ENCODE measurements at places on chromosomes 6 and 20.
A peak's percentile ranks its signal among the peaks of the same experiment; 100 is the strongest.

DNA sequence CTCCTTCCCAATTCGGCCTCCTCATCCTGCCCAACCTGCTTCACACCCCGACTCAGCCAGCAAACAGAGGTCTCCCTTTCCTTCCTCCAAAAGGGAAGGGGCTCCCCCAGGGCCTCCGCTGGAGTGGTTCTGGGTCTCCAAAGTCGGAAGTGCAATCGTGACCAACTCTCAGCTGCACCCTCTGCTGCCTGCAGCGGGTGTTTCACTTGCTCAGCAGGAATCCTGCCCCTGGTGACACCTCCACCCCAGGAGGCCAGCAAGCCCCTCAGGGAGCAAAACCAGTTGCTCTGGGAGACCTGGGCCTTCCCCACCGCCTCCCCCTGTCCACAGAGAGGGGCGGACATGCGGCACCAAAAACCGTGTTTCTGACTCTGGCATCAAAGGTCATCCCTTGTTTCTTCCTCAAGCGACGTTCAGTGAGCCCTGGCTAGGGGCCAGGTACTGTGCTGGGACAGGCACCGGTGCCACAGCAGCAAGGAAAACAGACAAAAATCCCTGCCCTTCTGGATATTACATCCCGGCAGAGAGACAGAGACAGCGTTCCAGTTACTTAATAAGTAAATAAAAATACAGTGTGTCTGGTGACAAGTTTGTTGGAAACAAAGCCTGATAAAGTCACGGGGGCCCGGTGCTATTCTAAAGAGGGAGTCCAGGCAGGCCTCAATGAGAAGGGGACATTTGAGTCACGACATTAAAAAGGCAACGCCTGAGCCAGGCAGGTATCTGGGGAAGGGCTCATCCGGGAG lies 219.0 kb downstream of the BMP7 start:
- no peak for DNase-seq

- DNase-seq: no peak
Measured at GRCh38 chr6:164640956-164641355, 668.4 kb downstream of the C6orf118 start.

DNA sequence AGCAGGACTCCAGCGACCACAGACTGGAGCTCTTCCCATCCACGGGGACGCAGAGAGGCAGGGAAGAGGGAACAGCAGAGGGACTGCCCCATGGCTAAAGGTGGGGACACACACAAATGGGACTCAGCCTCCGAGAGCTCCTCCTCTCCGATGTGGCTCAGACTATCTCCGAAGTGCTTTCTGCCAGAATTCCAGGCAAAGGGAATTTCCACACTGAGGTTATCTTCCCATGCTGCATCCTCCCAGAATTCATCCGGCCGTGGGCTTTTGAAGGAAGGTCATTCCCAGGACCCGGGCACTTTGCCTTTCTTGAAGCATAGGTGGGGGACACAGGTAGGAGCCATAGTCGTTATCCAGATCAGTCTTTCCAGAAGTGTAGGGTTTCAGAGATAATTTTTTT lies 67.9 kb downstream of the SULF2 start:
- DNase-seq: no peak

DNA sequence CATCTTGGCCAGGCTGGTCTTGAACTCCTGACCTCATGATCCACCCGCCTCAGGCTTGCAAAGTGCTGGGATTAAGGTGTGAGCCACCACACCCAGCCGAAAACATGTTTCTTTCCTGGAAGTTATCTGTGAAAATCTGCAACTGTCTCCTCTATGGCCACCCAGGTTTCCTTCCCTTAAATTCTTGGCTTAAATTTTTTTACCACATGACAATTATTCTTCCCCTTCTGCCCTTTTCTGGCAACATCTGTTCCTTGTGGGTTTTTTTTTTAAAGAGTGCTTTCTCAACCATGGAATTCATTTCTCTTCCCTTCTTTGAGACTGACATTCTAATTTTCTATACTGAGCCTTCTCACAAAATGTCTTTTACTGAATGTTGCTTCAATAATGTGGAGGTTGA lies 59.6 kb downstream of the DOK5 start:
- no peak for DNase-seq

DNA sequence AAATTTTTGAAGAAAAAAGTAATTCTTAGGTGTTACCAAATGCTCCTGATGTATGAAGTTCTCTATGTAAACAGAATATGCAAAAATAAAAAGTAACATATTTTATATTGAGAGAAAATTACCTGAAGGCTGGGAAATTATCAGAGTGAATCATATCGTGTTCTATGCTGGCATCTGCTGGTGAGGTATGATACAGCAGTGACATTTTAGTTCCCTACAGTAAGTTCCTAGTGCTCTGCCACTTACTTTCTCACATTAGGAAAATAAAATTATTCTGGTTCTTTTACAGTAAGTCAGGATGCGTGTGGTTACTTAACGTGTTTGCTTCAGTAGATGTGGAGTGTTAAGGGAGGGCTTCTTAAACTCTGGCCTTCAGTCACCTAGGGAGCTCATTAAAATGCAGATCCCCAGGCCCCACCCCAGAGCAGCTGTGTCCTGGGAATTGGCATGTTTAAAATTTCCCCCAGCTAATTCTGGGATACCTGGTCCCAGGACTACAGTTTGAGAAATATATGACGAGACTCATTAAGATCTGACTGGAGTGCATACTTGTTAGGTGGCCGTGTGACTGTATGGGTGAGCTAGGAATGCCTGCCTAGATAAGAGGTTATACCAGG lies 3.2 kb downstream of the ACTR5 start:
- no peak for DNase-seq

- DNase-seq: no peak
Measured at GRCh38 chr6:68628161-68628560, 6.9 kb upstream of the ADGRB3 start.

DNA sequence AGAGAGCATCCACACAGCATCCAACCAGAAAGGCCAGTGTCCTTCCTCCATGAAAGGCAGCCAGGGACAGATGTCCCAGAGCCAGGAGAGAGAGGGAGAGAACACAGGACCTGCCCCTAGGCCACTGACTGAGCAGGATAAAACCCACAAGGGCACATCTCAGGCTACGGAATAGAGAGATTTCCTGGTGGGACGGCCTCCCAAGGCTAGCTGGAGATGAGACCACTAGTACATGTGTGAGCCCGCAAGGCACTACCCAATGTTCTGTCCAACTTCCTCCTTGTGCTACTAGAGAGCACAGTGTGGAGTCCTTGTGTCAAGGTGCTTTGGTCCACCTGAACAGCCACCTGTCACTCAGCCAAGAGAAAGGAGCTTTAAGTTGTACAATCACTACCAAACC lies 44.2 kb downstream of the PLCG1 start:
- DNase-seq: no peak

- no peak for DNase-seq
Measured at GRCh38 chr6:43707767-43708166, 20.2 kb upstream of the MRPS18A start.

DNA sequence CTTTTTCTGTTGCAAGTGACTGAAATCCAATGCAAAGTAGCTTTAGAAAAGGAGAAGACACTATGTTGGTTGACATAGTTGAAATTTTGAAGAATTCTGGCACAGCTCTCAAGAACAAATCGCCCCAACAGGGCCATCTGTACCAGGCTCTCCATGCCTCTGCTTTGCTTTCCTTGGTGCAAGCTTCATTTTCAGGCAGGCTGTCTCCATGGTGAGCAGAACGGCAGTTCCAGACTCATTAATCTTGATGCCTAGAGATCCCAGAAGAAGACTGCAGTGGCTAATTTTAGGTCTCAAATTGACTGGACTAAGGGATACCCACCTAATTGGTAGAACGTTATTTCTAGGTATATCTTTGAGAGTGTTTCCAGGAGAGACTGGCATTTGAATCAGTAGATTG lies 950.7 kb upstream of the FLRT3 start:
- no peak for DNase-seq

- DNase-seq: no peak
Measured at GRCh38 chr6:155939253-155939652, 483.6 kb upstream of the NOX3 start.

DNA sequence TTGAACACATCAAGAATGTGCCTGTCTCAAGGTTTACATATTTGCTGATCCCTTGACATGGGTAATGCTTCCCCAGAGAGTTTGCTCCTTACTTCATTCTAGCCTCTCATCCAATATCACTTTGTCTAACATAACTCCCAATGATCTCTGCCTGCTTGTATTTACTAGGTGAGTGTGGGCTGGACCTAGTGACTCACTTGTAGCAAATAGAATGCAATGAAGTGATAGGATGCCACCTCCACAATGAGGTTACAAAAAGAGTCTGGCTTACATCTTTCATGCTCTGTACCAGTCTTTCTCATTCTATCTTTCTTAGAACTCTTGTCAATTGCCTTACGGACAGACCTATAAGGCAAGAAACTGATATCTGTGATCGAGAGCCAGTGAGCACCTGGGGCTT lies 44.9 kb upstream of the TMEM200A start:
- DNase-seq: no peak

GRCh38 chr6:138522611-138523010 lies 23.3 kb upstream of the NHSL1 start:
- no peak for DNase-seq

DNA sequence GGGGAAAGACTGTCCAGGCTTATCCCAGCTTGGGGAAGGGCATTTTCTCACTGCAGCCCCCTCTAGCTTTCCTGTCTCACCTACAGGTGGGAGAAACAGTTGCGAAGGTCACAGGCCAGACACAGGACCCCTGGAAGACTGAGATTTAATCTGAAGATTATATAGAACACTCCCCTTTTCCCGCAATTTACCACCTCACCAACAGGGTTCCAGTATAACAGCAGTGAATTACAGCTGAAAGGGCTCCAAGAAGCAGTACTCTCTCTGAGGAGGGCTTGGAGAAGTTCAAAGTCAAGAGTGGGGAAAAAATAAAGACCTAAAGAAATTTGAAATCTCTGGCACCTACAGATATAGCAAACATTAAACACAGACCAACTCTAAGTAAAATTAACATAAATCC lies 111.9 kb downstream of the ANKRD60 start:
- DNase-seq: no peak

- no peak for DNase-seq
Measured at GRCh38 chr6:111210194-111210728, 123.0 kb downstream of the SLC16A10 start.

- no peak for DNase-seq
Measured at GRCh38 chr20:39152126-39152525, 190.0 kb downstream of the DHX35 start.

DNA sequence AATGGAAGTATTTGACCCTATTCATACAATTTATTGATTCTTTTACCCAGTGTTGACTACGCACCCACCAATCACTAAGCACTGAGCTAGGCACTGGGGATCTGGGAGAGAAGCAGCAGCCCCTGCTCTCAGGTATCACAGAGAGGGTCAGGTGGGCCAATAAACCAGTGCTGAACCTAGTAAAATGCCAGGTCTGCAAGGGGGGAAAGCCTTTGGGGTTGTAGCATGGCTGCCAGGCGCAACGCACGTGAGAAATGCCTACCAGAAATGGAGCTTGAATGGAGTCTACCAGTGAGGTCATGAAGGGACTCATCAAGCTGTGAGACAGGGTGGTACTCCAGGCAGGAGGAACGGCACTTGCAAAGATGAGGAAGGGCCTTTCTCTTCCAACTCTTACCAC lies 313.6 kb downstream of the GMDS start:
- no peak for DNase-seq

GRCh38 chr6:18447552-18447951 lies 60.4 kb downstream of the RNF144B start:
- no peak for DNase-seq

- DNase-seq: no peak
Measured at GRCh38 chr6:127637830-127638409, 60.9 kb downstream of the C6orf58 start.

DNA sequence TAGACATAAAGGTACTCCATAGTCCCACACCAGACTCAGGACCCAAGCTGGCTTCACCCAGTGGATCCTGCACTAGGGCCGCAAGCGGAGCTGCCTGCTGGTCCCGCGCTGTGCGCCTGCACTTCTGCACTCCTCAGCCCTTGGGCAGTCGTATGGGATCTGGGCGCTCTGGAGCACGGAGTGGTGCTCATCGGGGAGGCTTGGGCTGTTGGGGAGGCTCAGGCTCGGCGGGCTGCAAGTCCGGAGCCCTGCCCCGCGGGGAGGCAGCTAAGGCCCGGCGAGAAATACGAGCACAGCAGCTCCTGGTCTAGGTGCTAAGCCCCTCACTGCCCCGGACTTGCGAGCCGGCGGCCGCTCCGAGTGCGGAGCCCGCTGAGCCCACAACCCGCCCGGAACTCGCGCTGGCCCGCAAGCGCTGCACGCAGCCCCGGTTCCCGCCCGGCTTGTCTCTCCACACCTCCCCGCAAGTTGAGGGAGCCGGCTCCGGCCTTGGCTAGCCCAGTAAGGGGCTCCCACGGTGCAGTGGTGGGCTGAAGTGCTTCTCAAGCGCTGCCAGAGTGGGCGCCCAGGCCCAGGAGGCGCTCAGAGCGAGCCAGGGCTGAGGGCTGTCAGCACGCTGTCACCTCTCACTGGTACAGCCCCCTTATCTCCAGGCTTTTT lies 33.4 kb upstream of the GCNT2 start:
- DNase-seq: no peak

GRCh38 chr6:2695454-2696095 lies 55.1 kb downstream of the MYLK4 start:
- DNase-seq: no peak

GRCh38 chr20:35200267-35200666 lies 26.2 kb upstream of the MMP24 start:
- DNase-seq: no peak

- peak; percentile 38 for DNase-seq
Measured at GRCh38 chr20:4592316-4593148, 129.2 kb upstream of the PRND start.

DNA sequence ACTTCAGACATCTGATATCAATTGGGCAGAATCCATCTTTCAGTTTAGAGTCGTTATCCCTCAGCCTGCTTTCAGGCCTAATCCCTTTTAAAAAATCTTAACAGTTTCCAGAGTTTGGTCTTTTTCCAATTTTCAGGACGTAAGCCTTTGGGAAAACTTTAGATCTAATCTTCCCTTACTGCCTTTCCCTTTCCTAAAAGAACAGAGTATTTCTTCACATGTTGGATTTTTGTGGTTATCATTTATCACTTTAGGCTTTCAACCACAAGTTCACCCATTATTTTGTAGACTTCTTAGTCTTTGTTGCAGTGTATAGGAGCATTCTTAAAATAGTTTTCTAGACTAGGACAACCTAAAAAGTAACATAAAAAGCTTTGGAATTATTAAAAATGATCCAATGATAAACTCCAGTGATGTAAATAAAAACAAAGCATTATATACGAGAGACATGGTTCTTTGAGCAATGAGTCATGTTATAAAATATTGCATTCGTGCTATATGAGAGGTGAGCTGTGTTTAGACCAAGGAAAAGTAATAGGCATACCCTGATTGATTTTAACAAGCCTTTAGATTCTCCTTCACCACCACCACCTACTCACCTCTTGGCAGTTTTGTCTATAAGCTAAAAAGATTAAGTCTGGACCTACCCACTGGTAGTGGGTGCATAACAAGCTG lies 90.4 kb upstream of the MCHR2 start:
- DNase-seq: no peak

DNA sequence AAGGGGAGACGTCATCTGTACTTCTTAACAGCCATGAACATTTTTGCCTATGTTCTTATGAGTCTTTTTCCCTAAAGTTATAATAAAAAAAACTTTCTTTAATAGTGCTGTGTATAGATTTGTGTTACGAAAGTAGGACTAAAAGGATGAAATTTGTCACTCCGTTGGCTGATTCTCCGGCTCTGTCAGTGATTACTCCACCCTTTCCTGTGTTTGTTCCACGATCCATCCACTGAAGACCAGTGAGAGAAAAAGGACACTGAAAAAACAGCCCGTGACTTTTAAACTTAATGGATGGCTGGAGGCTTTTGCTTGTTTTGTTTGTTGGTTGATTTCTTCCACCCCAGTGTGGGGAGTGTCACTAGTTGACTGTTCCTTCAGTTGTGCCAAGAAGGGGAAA lies 232.0 kb upstream of the NOX3 start:
- no peak for DNase-seq
